ENCODE measurements at places on chromosomes 6 and 20.

- no peak for DNase-seq
These were observed 152.7 kb upstream of the ENPP5 start for GRCh38 chr6:46323312-46323965.

GRCh38 chr6:51467231-51467952 lies 620.0 kb downstream of the PKHD1 start:
- no peak for DNase-seq

GRCh38 chr20:17875981-17876385 lies 92.6 kb downstream of the SNX5 start:
- DNase-seq: no peak

DNA sequence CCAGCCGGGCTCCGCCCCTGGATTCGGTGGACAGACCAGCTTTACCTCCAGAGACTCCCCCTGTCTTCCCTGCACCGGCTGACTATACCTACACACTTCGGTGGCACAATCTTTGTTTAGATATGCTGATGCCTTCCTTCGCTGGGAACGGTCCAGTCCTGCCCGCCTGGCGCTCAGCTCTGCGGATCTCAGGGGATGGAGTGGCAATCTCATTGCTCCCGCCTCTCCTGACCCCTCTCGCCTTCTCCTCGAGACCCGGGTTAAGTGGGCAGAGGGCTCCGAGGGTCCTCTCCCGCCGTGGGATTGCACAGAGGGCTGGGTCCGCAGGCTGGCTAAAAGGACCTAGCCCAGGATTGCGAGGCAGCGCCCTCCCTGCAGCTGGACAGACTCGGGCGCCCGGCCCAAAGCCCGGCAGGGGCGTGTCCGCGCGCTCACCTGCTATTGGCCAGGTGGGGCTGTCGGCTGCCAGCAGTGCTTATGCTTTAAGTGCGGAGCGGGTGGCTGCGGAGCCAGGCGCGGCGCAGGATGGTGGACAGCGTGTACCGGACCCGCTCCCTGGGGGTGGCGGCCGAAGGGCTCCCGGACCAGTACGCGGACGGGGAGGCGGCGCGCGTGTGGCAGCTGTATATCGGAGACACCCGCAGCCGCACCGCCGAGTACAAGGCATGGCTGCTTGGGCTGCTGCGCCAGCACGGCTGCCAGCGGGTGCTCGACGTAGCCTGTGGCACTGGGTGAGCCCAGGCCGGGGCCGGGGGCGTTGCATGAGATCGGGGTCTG lies at the start of gene GNMT:
TSS of gene GNMT (plus strand) at position 512 of the 777 bp plus-strand sequence. CDS start at position 526, 14 bp downstream.
- no peak for DNase-seq

DNA sequence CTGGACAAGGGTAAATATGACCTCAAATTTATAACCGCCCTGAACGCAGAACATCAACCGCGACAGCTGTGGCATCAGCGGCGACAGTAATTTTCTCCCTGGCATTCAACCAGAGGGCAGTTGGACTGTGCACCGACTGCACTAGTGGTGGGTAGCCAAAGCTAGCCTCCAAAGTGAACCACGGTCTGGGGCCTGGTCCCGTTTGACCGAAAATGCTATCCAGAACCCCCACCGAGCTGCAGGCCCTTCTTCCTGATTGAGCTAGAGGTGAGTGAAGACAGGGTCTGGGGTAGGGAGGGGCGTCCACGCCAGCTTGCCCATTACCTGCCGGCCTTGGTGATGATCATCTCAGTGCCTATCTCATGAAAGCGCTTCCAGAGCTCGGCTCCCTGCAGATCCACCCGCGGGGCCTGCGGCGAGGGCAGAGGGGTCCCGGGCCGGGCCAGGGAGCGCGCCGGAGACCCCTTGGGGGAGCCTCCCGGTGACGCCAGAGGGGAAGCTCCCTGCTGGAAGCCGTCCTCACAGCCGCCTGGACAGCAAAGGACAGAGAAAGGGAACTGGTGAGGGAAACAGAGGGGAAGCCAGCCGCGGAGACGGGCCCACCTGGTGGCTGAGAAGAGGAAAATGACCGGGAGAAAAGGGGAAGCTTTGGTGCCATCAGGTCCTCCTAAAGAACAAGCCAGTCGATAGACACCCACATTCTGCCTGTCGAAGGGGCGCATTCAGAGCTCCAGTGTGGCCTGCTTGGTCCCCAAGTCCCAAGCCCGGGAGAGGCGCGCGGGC lies 2.0 kb downstream of the TBX18 start:
- DNase-seq: no peak

GRCh38 chr6:55423933-55424332 lies 96.7 kb downstream of the GFRAL start:
- no peak for DNase-seq

- DNase-seq: no peak
These were observed 46.7 kb upstream of the NNAT start for GRCh38 chr20:37474386-37474785.

DNA sequence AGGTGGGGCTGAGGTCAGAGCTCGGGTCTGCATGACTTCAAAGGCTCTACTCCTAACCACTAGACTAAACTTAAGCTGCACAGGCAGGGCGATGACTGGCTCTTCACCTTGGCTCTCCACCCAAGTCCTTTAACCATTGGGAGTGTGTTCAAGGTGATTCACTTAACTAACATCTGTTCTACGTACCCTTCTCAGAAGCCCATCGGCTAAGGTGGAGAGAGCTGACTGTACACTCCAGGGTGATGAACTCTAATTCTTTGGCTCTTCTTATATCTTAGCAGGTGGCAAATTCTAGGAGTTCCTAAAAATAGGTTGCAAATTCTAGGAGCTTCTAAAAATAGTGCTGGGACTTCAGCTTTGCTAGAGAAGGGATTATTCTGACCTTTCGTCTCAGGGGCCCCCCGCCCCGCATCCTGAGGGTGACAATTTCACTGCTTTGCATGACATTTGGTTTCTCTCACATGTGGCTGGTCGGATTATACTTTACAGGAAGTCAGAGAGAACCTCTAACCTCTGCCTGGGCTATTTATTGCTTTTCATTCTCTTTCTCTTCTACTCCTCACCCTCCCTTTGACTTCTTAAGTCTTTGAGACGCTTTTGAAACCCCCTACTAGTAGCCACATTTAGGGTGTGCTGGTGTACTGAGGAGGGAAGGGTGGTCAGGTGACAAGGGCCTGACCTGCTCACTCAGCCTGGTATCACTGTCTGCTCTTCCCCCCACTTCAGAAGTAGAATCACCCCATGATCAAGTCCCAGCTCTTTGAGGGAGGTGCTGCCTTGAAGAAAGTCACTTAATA lies 55.5 kb downstream of the PRDM1 start:
- DNase-seq: peak; percentile 38

GRCh38 chr6:40918040-40918651 lies 120.9 kb downstream of the UNC5CL start:
- no peak for DNase-seq
